ENCODE measurements at places on chromosomes 7 and 10.
A peak's percentile ranks its signal among the peaks of the same experiment; 100 is the strongest.

DNA sequence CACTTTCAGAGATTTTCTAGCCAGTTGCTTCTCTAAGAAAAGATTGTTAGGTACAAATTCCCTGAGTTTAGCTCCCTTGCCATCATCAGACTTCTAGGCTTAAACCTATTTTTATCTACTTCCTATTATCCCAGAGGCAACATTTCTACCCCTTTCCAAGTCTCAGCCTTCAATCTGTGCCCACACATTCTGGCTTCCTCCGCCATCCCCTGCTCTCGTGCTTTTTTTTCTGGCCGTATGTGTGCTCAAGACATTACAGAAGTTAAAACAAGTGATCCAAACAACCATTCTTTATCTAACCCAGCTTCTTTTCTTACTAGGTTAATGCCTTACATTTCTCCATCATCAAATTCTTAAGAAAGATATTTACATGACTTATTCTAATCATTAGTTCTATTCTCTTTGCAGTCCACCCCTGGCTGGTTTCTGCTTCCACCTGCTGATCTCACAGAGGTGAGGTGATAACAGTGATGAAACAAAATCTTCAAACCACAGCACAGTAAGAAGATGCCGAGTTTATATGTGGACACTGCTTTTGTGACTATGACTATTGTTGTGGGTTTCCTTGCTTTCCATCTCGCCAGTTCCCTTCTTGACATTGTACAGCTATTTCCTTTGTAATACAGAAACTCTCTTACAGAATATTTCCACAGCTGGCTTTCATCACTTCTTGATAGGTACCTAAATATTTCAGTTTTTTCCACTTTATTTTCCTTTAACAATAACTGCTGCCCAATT is 18.3 kb upstream of the CDK6 start:
- no peak for DNase-seq

DNA sequence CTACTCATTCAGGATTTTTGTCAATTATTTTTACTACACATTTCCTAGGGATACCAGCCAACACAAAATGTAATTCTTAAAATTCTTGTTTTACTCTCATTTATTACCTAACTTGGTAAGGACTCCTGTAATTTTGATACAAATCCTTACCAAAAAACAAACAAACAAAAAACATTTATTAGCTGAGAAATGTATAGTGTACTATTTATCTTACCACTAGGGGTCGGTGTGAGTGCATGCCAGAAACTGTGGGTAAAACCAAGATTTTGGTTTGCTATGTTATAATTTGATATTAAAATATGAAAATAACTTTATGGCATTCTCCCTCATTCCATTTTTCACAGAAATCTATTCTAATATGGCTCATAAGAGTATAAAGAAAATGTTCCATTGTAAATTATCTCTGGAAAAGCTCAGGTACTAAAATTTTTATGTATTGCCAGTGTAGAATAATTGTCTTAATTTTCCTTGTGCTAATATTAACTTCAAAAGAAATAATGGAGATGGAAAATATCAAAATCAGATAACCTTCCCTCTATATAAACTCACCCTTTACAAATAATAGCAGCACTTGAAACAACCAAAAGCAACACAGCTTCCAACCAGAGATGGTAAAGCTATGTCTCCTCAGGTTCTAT is 290.8 kb upstream of the PCDH15 start:
- peak; percentile 9 for DNase-seq

DNA sequence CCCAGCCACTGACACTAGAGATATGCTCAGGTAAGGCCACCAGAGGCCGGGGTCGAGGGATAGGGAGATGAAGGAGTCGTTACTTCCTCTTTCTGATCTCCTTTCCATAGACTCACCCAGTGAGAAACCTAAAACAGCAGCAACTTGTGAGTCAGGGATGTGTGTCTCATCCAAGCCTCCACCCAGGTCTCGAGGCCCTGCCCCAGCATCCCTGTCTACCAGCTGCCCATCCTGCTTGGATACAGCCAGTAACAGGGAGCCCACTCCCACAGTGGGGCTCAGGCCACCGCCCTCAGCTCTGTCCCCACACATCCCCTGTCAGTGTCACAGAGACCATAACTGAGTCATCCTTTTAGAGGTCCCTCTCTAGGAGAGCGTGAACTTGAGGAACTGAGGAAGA is 49.6 kb upstream of the CHST15 start:
- DNase-seq: no peak

- DNase-seq: no peak
These were observed 557 bp upstream of the TAX1BP1 start for GRCh38 chr7:27739301-27739908.

DNA sequence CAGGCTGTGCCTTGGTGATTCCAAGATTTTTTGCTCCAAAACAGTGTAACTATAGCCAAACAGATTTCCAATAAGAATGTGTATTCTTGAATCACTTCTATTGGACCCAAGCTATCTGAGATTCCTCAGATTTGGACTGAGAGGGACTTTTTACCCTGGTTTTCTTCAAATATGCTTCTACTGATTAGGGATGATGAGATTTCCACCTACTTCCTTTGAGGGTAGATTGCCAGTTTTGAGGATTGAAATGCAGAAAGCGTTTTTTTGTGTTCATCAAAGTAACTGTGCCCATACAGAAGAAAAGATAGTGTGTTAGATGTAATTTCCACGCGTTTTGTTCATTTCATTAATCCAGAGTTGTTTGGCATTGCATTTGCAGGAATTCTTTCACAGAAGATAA is 144.9 kb downstream of the CPED1 start:
- DNase-seq: no peak

DNA sequence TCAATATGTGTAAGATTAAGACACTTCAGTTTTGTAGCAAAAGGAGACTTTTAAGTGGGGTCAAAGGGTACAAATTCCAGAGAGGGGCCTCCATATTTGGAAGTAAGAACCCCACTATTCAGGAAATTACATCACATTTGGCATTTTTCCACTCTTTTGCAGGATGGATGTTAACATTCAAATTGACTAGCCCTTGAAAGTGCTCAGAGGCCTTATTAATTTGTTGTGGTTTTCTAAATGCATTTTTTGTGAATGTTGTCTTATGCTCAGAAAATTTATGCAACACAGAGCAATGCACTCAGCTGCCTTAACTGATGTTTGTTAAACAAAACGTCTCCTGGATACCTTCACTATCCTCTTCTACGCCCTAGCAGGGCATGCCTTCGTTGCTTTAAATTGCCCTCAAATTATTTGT is 50.9 kb upstream of the PDLIM1 start:
- DNase-seq: peak; percentile 40

DNA sequence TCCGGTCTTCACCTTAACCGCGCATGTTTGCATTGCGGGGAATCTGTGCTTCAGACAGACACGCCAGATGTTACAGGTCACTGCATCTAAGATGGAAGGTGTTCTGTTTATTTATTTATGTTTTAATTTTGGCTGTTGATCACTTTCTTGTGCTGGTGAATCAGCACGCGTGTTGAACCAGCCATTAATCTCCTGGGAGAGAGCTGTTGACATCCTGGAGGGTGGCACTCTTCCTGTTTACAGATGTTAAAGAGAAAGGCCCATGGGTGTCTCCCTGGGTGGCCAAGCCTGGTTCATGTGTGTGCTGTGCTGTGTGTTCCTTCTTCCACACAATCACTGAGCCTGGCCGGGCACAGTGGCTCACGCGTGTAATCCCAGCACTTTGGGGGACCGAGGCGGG is 355.3 kb downstream of the PAXIP1 start:
- no peak for DNase-seq

- DNase-seq: peak; percentile 77
These were observed 27.8 kb downstream of the RHEB start for GRCh38 chr7:151491859-151492258.

DNA sequence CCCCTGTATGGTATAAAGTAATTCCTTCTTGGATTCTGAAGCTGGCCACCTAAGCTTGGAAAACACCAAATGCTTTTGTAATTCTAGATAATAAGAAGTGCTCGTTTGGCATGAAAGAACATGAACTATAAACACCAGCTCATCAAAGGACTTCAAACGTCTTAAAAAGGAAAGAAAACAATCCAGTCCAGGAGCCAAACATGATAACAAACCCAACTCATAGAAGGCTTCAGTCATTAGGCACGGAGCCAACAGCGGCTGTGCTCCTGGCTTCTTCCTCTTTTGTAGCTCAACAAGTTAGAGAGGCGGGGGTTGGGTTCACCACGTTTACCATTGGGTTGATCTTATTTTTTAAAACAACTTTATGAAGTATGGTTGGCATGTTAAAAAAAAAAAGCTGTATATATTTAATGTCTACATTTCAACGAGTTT is 56.4 kb upstream of the ECHDC3 start:
- no peak for DNase-seq

- no peak for DNase-seq
These were observed 102.6 kb downstream of the RGS10 start for GRCh38 chr10:119439922-119440321.

DNA sequence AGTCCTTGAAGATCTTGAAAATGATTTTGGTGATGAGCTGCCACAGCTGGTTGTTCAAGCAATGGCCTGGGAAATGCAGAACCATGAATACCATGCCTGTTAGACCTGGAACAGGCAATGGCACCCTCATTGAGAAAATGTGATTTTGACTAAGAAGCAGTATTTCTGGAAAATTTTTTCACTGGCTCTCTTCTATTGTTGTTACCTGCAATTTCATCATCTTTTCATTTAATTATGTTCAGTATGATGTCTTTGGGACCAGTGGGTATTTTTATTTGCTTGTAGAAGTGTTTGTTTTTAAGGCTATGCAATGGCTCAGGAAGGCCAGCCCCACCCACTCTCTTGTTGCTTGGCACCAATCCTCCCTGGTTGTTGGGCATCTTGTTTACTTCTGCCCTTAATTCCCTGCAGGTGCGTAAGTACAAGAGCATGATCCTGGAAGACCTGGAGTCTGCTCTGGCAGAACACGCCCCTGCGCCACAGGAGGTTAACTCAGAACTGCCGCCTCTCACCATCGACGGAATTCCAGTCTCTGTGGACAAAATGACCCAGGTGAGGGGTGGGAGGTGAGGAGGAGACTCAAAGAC is 78.6 kb downstream of the NRF1 start:
- DNase-seq: no peak

- DNase-seq: peak; percentile 15
These were observed 68.9 kb upstream of the HDAC9 start for GRCh38 chr7:18426564-18427226.

DNA sequence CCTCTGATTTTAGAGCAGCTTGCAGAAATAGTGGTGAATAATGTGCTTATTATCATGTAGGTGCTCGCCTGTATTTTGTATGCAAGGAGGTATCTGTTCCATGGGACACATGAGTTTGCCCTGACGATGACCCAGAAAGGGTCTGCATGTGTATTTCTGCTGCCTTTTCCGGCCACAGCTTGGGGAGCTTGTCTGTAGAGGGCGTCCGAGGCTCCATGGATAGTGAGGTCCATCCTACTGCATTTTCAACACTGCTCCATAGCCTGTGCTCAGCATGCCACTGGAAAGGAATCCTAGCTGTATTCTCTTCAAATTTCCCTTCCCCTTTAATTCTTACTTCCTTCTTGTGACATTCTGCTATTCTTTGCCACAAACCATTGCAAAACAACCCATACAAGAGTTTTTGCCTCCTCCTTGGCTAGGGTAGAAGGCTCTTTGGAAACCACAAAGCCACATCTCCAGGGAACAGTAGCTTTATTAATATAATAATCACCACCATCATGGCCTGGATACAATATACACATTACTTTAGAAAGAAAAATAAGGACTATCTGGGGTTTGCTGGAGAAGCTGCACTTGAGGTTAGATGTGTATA is 127.7 kb downstream of the DYNC1I1 start:
- DNase-seq: no peak

- DNase-seq: peak; percentile 16
These were observed 155.1 kb downstream of the ETV1 start for GRCh38 chr7:13834328-13834761.

GRCh38 chr10:99695761-99696160 is 36.2 kb downstream of the COX15 start:
- DNase-seq: peak; percentile 62

DNA sequence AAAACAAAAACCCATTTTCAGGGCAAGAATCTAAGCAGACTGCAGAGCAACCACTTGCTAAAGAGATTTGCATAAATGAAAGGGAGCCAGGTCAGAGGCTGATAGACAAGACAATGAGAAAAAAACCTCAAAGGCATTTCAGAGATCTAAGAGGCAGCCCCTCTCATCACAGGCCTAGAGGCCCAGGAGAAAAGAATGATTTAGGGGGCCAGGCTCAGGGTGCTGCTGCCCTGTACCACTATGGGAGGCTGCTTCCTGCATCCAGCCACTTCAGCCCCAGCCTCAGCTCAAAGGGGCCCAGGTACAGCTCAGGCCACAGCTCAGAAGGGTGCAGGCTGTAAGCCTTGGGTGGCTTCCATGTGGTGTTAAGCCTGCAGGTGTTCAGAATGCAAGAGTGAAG is 3.7 kb upstream of the DNAJC12 start:
- DNase-seq: no peak

GRCh38 chr10:3746634-3747033 is 38.4 kb downstream of the KLF6 start:
- DNase-seq: no peak

DNA sequence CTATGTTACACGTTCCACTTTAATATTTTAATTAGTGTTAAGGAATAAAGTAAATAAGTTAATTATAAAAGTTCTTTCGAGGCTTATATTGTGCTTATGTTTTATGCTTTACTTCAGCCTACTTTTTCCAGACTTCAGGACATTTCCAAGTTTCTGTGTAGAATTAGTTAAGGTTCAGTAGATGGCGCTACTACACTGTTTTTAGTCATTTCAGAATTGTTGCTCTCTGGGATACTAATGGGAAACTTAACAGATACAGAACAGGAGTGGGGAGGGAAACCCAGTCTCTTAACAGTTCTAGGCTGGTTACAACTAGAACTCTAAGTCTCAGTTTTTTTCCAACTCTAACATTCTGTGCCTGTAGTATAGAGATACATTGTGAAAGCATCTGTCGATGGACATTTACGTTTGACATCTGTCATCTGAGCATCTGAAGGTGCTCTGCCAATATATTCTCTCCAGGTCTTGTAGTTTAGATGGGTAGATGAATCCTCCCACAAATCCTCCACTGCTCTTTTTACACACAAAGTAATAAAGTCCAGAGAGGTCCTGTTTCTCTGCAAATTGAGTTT is 56.8 kb upstream of the FAM171A1 start:
- DNase-seq: peak; percentile 51

GRCh38 chr10:13526948-13527863 is 1.6 kb downstream of the BEND7 start:
- peak; percentile 65 for DNase-seq
